ENCODE measurements at places on chromosomes 3 and 15.

DNA sequence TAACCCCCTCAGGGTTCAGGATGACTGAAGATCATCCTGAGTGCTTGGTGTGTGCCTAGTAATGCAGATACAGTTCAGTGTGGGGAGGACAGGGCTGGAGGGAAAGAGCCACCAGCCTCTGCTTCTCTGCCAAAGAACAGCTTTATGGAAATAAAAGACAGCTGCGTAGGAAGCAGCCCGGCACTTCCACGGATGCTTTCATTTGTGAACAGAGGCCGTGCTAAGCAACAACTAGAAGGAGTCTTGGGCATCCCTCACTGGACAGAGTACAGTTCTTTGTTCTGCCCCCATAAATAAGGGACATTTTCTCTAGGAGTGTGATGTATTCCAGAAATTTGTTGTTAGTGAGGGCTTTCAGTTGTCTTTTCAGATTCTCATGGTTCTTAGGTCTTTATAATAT, 194.8 kb upstream of the RGMA start:
- DNase-seq: no peak

DNA sequence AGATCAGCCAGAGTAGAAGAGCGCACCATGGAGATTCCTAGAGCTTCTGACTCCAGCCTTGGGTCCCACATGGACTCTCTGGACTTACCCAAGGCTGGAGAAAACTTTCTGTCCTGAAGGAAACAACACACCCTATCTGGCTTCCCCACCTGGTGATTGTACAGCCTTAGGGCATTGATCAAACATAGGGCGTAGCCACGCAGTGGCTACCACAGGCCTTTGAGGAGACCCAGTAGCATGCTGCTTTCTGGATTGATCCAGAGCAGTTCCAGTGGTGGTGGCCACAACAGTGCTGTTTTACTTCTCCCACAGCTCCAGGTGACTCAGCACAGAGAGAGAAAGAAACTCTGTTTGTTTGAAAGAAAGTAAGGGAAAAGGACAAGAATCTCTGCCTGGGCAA, 23.5 kb downstream of the PYDC2 start:
- no peak for DNase-seq

- DNase-seq: no peak
Observed at GRCh38 chr3:159216311-159216710, 414.5 kb downstream of the MFSD1 start.

DNA sequence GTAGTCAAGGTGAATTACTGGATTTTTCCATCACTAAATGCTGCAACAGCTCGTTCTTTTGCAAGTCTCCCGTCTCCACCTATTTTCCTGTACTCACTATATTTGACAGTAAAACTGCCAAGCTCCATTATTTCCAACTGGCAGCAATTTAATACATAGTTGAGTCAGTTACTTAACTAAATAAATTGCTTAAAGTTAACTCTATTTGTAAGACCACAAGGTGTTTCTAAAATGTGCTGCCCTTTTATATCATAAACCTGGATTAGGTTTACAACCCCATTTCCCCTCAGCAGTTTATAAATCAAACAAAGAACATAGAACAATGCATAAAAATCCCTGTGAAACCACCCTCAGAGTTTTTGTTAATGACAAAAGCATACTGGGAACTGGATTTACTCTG, 211.4 kb upstream of the DPH6 start:
- DNase-seq: no peak

- DNase-seq: no peak
Observed at GRCh38 chr3:149470381-149470780, 4.1 kb upstream of the TM4SF4 start.

Measured in activated effector memory CD4-positive, alpha-beta T cell treated with Interleukin-2 at 50 U/mL for 16 hours (primary cell).